ENCODE measurements at places on chromosomes 13 and 19.

DNA sequence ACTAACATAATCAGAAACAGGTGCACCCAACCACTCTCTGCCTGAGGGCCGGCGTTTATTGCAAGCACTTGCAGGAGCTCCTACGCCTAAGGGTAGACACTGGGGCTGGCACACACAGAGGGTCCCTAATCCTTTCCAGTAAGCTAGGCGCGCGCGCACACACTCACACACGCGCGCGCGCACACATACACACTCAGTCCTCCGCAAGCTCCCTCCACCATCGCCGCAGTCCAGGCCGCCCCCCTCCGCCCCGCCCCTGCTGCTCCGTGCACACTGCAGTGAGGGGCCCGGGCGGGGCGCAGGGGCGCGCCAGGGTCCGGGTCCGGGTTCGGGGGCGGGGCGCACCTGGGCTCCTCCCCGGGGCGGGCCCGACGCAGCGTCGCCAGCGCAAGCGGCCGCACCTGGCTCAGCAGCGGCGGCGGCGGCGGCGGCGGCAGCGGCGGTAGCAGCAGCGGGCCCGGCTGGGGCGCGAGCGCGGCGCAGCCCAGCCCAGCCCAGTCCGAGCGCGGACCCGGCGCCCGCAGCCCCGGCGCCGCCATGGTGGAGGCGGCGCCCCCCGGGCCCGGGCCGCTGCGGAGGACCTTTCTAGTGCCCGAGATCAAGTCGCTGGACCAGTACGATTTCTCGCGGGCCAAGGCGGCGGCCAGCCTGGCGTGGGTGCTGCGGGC is at the start of gene CAMSAP3:
CAMSAP3 (plus strand) TSS at position 398 of the 668 bp plus-strand sequence; CDS start at position 538, 140 bp downstream.
- peak; percentile 5 for DNase-seq

- no peak for DNase-seq
These were observed 54.0 kb downstream of the ENOX1 start for GRCh38 chr13:43732726-43733125.

GRCh38 chr19:50550594-50550966 is 17.7 kb downstream of the LRRC4B start:
- DNase-seq: no peak

DNA sequence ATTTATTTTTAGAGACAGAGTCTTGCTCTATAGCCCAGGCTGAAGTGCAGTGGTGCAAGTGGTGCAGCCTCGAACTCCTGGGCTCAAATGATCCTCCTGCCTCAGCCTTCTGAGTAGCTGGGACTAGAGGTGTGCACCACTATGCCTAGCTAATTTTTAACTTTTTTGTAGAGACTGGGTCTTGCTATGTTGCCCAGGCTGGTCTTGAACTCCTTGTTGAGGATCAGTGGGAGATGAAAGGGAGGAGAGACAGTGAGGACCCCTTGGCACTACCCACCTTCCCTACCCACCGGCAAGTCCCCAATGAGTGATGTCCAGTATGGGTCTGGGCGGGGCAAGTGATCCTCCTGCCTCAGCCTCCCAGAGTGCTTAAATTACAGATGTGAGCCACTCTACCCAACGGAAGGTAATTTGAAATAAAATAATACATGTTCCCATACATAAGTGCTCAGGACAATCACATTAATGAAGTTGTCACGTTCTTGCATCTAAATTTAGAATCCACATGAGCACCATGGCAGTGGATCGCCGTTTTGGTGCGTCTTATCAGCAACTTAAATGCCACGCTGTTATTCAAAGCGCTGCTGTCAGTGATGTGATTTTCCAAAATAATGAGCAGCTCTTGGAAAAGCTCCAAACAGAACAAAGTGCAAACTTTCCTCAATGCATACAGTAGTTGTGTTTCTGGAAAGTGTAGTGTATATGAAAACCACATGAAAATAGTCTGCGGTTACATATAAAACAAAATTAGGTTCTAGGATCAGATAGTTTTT is 5.9 kb upstream of the ARL11 start:
- DNase-seq: no peak

- DNase-seq: no peak
These were observed 2541.1 kb downstream of the PCDH9 start for GRCh38 chr13:64688893-64689677.

DNA sequence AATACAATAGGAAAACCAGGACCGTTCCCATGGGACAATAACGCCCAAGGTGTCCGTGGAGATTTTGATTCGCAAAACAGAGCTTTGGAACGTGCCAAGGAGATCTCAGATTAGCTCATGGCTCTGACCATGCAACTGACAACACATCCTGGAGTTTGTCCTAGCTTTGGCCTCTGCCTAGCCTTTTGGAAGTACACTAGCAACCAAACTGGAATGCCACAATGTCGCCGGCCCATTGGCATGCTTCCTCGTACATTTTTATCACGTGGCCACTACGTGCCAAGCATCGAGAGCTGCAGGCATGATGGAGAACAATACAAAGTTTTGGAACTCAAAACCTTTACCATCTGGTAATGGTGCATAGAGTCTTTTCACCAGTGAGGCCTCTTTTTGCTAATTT is 256.5 kb downstream of the DCLK1 start:
- no peak for DNase-seq

- no peak for DNase-seq
These were observed 68.2 kb downstream of the RAP2A start for GRCh38 chr13:97502181-97502580.

Data from NCI-H187 (cell line).